CD8-positive, alpha-beta memory T cell (primary cell): ENCODE measurements at places on chromosomes 7 and 10.

GRCh38 chr7:120502132-120502531 lies 229.2 kb downstream of the KCND2 start:
- DNase-seq: no peak

DNA sequence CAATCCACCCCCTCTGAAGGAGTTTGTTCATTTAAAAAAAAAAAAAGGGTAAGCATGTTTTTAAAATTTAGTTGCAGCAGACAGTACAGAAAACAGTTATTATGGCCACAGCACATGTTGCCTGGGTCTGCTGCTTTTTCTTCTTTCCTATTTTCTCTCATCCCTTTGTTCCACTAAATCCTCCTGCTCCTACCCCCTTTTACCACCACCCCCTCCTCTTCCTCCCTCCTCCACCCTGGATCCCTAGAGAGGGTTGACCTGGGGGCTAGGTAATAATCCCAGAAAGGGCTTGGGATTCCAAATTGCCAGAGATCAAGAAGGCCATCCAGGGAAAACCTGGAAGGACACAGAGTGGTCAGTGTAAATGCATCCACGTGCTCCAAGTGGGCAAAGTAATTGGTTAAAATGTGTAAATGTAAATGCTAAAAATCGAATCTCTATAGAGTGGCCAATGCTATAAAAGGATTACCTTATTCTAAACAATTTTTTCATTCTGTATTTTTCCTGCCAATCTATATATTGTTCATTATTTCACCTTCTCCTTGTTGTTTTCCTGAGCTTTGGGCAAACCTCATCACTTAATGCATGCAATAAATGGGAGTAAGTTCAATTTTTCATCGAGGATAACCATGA lies 89.0 kb upstream of the PIK3CG start:
- DNase-seq: no peak

GRCh38 chr10:78441694-78442093 lies 408.0 kb downstream of the RPS24 start:
- no peak for DNase-seq

DNA sequence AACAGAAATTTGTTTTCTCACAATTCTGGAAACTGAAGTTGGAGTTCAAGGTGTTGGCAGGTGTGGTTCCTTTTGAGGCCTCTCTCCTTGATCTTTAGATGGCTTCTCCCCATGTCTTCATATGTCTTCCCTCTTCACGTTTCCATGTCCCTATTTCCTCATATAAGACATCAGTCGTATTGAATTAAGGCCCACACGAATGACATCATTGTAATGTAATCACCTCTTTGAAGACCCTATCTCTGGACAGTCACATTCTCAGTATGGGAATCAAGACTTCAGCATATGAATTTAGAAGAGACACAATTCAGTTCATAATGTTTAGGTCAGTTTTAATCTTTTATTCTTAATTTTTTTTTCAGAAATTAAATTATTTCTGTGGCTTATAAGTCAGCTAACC lies 19.8 kb downstream of the VTI1A start:
- DNase-seq: no peak

DNA sequence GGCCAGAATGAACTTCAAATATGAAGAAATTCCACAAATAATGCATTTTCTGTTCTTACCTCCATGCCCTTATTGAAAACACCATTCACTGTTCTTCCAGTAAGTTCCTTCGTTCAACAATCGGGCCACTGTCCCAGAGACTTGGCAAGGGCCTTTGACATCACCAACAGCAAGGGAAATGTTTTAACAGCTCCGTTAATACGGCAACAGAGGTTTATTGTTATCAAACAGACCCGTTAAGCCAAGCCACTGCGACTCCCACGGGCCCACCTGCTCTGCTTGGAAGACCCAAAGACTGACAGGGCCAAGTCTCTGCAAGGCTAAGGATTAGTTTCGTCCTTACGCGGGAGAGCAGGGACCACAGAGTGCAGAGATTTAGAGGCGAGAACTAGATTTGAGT lies 43.4 kb upstream of the LYZL1 start:
- no peak for DNase-seq

DNA sequence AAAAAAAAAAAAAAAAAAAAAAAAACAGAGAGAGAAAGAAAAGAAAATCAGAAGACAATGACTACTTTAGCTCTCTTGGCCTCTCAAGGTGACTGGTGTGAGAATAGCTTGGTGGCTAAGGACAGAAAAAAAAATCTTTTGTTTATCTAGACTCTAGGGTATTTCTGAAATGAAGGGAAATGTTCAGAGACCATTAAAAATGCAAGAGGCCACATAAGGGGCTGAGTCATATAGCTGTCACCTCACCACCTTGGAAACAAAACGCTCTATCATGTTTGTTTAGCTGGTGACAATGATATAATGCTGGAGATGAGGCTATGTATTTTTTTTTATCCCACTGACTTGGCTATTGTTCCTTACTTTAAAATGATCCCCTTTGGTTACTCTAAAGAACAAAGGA lies 287.0 kb upstream of the CDC14C start:
- no peak for DNase-seq

- DNase-seq: no peak
Observed at GRCh38 chr7:90771281-90771680, 175.2 kb downstream of the CDK14 start.
